Forelimb muscle (tissue), 1 donor: ENCODE measurements at places on chromosomes 4 and X.

GRCh38 chr4:14064984-14065383 lies 437.5 kb upstream of the BOD1L1 start:
- no peak for DNase-seq

DNA sequence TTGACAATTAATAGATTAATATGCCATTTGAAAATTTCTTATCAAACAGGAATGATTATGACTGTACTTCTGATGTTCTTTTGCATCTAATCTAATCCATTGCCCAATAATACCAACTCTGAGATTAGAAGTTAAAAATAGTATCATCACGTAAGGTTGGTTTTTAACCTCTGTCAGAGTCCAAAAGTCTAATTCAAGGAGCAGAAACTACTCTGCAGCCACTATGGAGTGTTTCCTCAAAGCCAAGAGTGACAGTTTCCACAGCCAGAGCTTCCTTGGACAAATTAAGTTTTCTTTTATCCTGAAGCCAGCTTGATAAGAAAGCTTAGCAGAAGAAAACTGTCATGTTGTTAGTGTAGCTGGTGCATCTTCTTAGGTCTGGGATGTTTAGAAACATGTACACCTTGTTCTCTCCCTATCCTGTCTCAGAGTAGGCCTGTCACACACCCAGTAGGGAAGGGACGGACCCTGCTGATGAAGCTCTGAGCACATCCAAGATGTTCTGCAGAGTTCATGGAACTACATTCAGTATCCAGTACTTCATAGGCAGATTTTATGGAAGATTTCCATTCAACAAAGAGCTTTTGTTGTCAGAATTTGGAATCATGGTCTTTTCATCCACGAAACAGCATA lies 20.4 kb upstream of the PI4K2B start:
- DNase-seq, result no peak

- no peak for DNase-seq
These were observed 117.2 kb downstream of the CFAP299 start for GRCh38 chr4:80452768-80453167.

GRCh38 chrX:39309018-39309635 lies 507.9 kb downstream of the MID1IP1 start:
- DNase-seq, result no peak

- DNase-seq, result no peak
These were observed 211.4 kb downstream of the MID1IP1 start for GRCh38 chrX:39012621-39013111.
